ENCODE measurements at places on chromosomes 1 and 21.

- DNase-seq, result no peak
Observed at GRCh38 chr1:11960276-11960675, 20.0 kb upstream of the MFN2 start.

GRCh38 chr1:45643978-45644377, 20.1 kb upstream of the CCDC17 start:
- peak; percentile 27 for DNase-seq

DNA sequence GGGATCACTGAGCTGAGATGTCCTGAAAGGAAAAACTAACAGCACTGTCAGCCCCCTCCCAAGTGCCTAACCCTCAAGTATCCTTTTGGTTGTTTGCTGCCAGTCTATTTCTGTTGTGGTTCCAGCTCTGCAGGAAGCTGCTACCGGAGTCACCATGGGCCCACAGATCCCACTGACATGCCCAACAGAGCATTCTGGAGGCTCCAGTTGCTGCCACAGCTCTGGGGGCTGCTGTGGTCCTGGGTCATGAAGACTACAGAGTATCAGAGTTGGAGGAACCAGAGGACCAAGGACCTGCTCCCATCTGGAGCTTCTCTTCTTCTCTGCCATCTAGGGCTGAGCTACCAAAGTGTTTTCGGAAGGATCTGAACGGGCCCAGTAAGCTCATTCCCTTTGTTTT, 910 bp downstream of the LCE3A start:
- DNase-seq, result no peak

DNA sequence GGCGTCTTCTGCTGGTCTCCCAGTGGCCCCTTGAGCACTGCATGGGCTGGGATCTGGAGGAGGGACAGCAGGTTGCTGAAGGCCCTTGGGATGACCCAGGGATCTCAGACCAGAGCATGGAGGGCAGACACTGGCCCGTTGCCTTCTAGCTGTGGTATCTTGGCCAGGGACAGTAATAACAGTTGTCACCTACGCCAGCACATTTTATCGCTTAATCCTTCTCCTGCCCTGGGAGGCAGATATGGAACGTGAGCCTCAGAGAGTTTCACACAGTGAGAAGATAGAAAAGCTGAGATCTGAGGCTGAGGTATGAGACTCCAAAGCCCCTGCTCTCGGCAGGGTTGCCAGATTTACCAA, 40.1 kb upstream of the RD3 start:
- DNase-seq, result no peak

- DNase-seq, result no peak
Observed at GRCh38 chr1:246959944-246960693, 28.4 kb upstream of the AHCTF1 start.

GRCh38 chr1:53821380-53821779, 16.7 kb downstream of the NDC1 start:
- no peak for DNase-seq

DNA sequence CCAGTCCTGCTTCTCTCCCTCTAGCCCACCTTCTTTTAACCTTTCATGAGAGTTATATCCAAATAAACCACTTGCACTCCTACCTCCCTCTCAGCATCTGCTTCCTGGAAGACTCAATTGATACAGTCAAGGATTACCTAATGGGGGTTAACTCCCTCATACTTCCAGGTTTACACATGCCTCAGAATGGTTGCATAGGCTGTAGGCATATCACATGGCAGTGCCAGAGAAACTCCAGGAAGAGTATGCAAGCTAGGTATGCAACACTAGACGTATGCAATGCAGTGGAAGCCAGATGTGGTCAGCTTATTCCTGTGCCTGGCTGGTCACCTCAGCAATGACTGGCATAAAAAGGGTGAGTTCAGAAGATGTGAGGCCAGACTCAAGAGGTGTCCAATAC, 32.7 kb upstream of the VANGL1 start:
- no peak for DNase-seq

DNA sequence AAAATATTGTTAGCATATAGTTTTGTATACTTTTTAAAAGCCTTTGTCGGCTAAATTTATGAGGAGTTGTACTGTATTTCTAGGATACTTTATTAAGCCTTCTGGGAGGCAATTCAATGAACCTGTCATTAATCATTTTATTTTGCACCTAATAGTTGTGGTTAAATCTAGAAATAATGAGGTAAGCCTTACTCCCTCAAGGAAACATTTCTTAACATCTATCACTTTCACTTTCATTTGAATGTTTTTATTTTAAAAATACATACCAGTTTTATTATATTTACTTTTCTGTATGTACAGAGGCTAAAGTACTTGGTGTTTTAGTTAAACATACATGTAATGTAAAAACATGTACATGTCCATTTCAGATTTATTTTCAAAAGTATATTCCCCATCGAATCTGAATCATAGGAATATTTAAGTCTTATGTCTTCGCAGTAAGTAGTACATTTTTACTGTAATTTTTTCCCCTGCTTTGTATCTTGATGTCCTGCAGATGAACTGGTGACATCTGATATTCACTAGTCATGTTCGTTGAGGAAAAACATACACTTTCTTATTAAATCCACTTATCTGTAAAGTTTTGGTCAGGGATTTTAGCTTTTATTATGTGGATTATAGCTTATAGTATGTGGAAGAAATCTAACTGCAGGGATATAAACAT, 82.8 kb downstream of the DISP1 start:
- DNase-seq, result no peak

Measured in RKO (cell line).